ENCODE measurements at places on chromosomes 7 and 10.

DNA sequence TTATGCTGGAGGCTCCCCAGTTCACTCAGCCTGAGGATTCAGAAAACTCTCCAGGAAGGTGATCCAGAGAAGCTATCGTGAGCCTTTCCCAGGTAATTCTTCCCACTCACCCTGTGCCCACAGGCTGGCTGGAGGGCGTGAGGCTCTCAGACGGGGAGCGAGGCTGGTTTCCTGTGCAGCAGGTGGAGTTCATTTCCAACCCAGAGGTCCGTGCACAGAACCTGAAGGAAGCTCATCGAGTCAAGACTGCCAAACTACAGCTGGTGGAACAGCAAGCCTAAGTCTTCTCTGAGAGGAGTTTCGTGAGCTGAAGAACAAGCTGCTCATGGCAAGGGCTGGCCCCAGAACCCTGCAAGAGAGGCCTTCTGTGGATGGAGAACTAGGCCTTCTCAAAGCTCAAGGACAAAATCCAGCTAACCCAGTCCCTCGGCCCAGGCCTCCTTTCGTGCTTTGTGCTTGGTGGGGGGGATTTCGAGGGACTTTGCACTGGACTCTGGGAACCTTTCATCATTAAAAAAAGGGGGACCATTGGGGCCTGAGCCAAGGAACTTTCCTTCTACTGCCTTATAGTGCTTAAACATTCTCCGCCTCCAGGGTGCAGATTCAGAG, 23.6 kb downstream of the NOBOX start:
- DNase-seq = no peak

GRCh38 chr10:6140141-6140841, 51.5 kb downstream of the RBM17 start:
- peak; percentile 24 for DNase-seq

- DNase-seq = no peak
Observed at GRCh38 chr7:124914298-124914697, 15.3 kb downstream of the POT1 start.

- DNase-seq = peak; percentile 77
Observed at GRCh38 chr10:1050554-1050953, 1.6 kb upstream of the IDI1 start.

- DNase-seq = no peak
Observed at GRCh38 chr10:75959209-75959608, 527.8 kb downstream of the LRMDA start.

DNA sequence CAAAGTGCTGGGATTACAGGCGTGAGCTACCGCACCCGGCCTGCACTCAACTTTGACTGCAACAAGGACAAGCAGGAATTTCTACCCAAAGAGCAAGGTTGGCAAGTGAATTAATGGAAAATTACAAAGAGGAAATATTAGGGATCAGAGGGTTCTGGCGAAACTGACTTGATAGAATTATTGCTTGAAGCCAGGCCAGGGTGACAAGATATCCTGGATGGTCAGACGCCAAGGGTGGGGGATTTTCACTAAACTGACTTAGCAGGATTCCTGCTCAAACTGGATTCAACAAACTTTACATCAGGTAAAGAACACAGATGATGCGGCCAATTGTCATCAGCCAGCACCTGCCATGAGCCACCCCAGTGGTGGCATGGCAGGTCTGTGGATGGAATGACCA, 603.6 kb upstream of the MGMT start:
- DNase-seq = no peak

GRCh38 chr10:112958275-112958995, 8.4 kb downstream of the TCF7L2 start:
- no peak for DNase-seq

- no peak for DNase-seq
Observed at GRCh38 chr10:62471711-62472110, 97.5 kb downstream of the ZNF365 start.

- peak; percentile 13 for DNase-seq
Observed at GRCh38 chr7:128666200-128666599, 5.9 kb upstream of the GARIN1A start.

DNA sequence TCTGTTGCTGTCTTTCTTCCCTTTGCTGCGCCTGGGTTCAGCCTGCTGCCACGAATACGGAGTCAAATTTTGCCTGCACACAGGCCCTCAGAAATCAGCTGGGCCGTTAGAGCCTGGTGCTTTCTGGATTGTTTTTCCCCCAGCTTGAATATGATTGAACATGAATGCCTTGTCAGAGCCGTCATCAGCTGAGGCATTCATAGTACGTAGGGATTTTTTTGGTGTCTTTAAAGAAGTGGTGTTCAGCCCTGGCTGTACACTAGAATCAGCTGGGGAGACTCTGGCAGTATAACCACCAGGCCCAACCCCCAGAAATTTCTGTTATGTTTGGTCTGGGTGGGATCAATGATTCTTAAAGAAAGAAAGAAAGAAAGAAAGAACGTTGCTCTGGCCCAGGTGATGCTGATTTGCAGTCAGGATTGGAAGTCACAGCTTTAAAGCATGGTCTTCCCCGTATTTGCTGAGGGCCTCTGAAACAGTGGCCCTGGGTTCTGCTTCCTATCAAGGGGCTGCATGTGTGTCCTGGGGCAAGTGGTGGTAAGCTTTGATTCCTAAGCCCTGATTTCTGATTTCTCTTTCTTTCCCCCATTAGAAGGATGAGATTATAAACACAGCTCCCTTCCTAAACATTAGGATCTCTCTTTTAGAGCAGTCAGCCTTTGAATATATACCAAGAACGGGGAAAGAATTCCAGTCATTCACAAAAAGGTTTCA, 24.7 kb downstream of the NUB1 start:
- no peak for DNase-seq

- DNase-seq = no peak
Observed at GRCh38 chr7:110621289-110621688, 469.6 kb upstream of the LRRN3 start.

GRCh38 chr7:151241755-151242096, 6.8 kb downstream of the SMARCD3 start:
- DNase-seq = no peak

DNA sequence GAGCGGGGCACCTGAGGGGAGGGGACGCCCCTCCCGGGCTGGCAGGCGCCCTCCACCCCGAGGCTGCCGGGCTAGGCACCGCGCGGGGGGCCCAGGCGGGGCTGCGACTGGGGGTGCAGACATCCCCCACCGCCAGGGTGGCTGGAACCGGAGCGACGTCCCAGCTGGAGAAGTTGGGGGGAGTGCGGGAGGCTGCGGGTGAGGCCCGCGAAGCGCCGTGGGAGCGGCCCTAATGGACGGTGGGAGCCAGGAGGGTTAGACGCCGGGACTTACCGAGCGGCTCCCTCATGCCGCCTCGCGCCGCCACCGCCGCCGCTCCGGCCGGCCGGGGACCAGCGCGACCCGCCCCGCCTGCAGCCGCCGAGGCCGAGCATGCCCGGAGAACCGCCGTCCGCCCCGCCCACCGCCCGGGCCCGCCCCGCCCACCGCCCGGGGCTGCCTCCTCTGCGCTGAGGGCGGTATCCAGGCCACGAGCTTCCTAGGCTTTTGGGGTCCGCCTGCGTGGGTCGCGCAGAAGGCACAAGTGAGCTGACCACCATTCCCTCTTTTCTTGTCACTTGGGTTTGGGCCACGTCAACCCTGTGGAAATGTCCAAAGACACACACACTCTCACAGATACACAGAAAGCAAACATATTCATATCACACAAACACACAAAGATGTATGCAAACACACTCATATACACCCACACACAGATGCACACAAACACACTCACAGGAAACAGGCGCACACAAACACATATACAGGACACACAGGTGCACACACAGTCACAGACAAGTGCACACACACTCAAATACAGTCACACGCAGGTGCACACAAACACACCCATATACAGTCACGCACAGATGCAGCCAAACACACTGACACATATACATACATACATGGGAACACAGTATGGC, at the start of gene JCAD:
TSS of gene JCAD (minus strand) at position 378 of the 899 bp plus-strand sequence. CDS start 11,774 bp downstream, outside the sequence.
- peak; percentile 43 for DNase-seq

DNA sequence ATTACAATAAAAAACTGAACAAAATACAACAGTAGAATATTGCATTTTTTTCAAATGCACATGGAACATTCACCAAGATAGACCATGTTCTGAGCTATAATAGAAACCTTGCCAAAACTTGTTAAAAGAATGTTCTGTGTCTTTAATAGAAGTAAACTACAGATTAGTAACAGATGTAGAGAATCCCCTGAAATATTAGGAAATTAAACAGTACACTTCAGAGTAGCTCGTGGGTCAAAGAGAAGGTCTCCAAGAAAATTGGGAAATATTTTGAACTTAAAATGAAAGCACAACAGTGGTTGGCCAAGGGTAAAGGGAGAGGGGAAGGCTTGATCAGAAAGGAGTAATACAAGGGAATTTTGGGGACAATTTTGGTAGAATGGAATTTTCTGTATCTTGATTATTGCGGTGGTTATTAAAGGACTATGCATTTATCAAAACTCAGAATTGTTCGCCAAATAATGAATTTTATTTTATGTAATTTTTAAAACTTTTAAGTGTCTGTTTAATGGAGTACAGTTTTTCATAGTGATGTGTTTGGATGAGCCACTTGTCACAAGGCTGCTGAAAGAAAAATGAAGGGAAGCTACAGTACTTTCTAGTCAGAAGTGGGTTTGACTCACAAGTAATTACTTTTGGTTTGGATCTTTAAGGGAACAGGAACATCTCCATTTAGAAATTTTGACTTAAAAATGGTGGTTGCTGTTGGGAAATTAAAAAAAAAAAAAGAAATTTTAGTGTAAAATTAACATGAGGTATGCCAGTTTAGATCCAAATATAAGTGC, 10.2 kb downstream of the PLEKHA8 start:
- no peak for DNase-seq

- peak; percentile 7 for DNase-seq
Observed at GRCh38 chr7:142581341-142581740, 167.9 kb upstream of the PRSS1 start.

- no peak for DNase-seq
Observed at GRCh38 chr10:89438525-89438924, 24.2 kb downstream of the IFIT5 start.

- DNase-seq = no peak
Observed at GRCh38 chr7:79984210-79984609, 150.4 kb upstream of the GNAI1 start.

GRCh38 chr7:123627851-123628250, 26.2 kb downstream of the ASB15 start:
- DNase-seq = no peak

- DNase-seq = no peak
Observed at GRCh38 chr10:101134299-101135127, 3.4 kb downstream of the TLX1 start.

GRCh38 chr10:110327262-110327914, 22.7 kb upstream of the SMNDC1 start:
- no peak for DNase-seq

DNA sequence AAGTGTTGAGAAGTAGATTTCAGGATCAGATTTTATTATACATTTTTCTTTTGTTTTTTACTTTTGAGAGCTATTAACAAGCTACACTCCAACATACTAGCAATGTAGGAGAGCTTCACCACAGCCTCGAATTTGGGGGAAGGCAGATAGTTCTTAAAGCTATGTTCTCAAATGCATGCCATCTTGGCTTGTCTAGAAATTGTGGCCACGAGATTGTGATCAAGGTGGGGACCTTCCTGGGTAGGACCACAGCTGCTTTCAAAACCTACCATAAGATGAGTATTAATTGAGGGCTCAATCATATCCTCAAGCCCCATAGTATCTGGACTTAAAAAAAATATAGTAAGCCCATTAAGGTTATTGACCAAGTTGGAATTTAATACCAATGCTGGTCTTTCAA, 27.9 kb upstream of the JAZF1 start:
- no peak for DNase-seq

DNA sequence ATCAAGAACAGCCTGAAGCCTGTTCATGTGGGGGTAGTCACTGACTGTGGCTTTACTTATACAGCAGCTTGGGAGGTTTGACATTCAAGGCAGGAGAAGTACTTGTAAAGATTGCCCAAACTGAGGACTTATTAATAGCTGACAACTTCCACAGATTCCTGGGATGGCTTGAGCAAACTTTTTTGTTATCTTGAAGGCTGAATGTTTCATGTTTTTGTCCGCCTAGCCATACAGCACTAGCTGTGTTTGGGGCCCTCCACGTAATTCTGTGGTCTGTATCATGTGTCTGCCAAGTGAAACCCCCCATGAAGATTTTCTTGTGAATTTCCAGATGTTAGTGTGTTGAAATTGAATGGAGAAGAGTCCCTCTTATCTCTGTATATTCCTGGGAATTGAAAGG, 38.6 kb downstream of the FAS start:
- no peak for DNase-seq

DNA sequence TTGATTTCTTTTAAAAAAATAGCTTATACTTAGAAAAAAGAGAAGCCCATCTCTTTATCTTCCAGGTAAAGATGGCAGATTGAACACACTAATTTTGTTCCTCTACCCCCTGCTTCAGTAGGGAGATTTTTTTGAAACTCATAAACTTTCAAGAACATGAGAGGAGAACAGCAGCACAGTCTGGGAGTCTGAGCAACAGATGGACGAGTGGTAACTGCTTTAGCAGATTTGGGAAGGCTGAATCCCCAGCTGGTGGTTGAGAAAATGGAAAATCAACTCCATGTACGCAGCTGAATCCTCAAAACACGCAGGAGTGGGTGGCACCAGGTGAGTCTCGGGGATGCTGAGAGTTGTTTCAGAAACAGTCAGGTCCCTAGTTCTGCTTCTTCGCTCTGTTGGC, 114.6 kb upstream of the CTBP2 start:
- no peak for DNase-seq

DNA sequence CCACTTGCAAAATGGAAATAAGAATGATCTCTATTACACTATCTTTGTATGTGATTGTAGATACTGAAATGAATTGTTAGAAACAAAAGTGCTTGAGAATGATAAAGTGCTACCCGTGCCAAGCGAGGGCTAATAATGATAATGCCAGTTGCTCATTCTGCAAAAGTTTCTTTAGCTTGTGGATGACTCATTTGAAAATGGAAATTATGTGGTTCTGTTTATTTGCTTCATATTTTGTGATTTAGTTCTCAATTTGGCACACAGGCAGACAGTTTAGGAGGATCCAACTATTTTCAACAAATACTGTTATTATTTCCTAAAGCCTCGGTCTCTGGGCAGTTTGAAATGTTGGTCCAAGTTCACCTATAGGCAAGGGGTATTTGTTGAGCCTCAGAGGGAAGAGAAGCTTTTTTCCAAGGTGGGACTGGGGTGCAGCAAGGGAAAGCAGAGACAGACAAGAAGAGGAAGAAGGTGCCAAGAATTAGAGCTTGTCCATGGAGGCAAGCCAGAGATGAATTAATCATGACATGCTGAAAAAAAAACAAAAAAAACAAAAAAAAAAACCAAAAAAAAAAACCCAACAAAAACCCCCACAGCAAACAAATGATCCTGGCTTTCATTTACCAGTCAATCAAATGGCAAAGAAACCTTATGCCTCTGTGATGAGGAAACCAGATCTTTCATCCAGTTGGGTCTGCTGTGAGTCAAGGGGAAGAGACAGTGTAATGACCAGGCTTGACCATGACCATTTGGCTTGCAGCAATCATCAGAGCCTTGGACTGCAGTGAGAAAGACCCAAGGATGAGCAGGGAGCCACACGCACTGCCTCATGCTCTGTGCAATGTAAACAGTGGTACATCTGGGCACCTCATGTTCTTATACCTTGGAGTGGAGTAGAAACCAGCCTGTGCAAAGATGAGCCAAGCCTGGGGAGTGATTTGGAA, 285.0 kb upstream of the HABP2 start:
- DNase-seq = no peak

GRCh38 chr10:119689016-119689580, 36.8 kb upstream of the INPP5F start:
- DNase-seq = no peak

GRCh38 chr10:98587156-98587837, 140.6 kb upstream of the HPS1 start:
- no peak for DNase-seq

- no peak for DNase-seq
Observed at GRCh38 chr7:114789161-114789560, 132.7 kb upstream of the MDFIC start.

- no peak for DNase-seq
Observed at GRCh38 chr10:101261702-101262101, 32.4 kb upstream of the LBX1 start.
